ENCODE measurements at places on chromosomes 7 and 10.
A peak's percentile ranks its signal among the peaks of the same experiment; 100 is the strongest.

DNA sequence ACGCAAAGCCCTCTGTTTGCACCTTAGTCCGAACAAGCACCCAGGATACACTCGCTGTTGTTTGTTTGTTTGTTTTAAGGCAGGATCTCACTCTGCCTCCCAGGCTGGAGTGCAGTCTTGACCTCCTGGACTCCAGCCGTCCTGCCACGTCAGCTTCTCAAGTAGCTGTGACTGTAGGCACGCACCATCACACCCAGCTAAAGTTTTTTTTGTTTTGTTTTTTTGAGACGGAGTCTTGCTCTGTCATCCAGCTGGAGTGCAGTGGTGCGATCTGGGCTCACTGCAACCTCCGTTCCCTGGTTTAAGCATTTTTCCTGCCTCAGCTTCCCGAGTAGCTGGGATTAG lies 76.8 kb downstream of the CTBP2 start:
- no peak for DNase-seq

- no peak for DNase-seq
Measured at GRCh38 chr10:19728964-19729363, 87.3 kb upstream of the PLXDC2 start.

- no peak for DNase-seq
Measured at GRCh38 chr7:17456541-17456940, 158.1 kb downstream of the AHR start.

- no peak for DNase-seq
Measured at GRCh38 chr7:38398725-38399321, 125.4 kb upstream of the TARP start.

GRCh38 chr7:27156508-27156898 lies at the start of gene HOXA7:
TSS of gene HOXA7 (minus strand) at chr7:27156675. CDS start at chr7:27156545, 130 bp downstream.
- DNase-seq = no peak

GRCh38 chr7:14626076-14626475 lies 276.5 kb downstream of the DGKB start:
- DNase-seq = no peak

GRCh38 chr7:139482662-139483466 lies 609 bp downstream of the KLRG2 start:
- DNase-seq = peak; percentile 16

- no peak for DNase-seq
Measured at GRCh38 chr7:136063326-136063666, 86.1 kb upstream of the MTPN start.
